ENCODE measurements at places on chromosomes 3 and 15. TPM values are rescaled to one million over a fixed set of nuclear protein-coding genes. Genes with fewer than 3 reads are reported as not detected.

DNA sequence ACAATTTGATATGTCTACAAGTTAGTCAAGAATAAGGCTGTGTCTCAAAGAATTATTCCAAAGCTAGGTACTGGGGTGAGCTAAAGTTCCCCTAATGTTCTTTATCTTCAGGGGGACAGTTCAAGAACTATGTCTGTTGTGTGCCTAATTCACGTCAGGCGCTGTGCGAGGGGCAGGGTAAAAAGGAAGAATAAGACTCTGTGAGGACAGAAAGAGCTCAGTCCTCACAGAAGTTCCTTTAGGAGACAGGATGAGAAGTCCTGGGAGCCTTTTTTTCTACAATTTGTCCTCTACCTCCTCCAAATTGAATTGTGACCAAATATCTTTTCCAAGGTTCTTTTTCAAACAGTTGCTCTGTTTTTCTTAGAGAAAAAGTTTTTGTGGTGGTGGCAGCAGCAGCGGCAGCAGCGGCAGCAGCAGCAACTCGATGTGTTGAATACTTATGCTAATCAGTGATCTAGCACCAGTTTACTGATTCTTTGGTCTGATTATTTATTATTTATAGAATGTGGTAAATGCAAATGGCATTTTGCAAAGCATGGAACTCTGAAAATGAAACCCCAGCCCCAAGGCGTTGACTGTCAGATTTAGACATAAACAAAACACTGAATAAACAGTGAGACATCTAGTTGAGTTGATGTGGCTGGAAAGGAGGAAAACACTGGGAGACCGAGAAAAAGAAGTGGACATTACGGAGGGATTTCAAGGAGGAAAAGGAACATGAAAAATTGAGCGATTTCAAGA lies 88.6 kb downstream of the GTPBP8 start:
- H3K4me1 ChIP-seq: no peaks in the 10 kb centered on the region
- DNase-seq: no peak
- no peaks in the 10 kb centered on the region for H3K36me3 ChIP-seq
- peak overlapping the region; percentile 18 for H3K4me3 ChIP-seq

DNA sequence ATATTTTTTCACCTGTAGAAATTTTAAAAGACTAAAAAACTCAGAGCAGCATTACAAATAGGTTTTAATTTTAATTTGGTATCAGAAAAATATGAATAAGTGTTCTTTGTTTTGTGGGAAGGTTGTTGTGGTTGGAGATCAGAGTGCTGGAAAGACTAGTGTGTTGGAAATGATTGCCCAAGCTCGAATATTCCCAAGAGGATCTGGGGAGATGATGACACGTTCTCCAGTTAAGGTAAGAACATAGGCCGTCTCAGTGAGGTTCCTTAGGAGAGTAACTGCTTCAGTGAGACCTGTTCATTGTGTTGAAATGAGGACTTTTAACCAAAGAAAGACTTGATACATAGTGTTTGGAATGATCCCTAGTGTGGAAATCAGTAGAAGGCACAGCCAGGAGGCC lies 44.8 kb downstream of the OPA1 start:
- no peak overlapping the region for H3K27ac ChIP-seq
- DNase-seq: no peak
- no peaks in the 10 kb centered on the region for H3K27me3 ChIP-seq
- H3K4me3 ChIP-seq: no peak overlapping the region

GRCh38 chr3:20572473-20572872 lies 386.5 kb upstream of the SGO1 start:
- H3K4me1 ChIP-seq: no peaks in the 10 kb centered on the region
- no peak overlapping the region for H3K4me3 ChIP-seq
- DNase-seq: no peak
- H3K27ac ChIP-seq: no peak overlapping the region
- no peaks in the 10 kb centered on the region for H3K36me3 ChIP-seq
- no peaks in the 10 kb centered on the region for H3K27me3 ChIP-seq

IL17RE gene
- total RNA-seq: 3.2 TPM

TPRG1 gene
- total RNA-seq: 1.3 TPM

All from heart left ventricle (tissue), 16 donors.